CD4-positive, alpha-beta T cell treated with Interferon gamma for 1 hour (primary cell): ENCODE measurements at places on chromosomes 2 and 18.

DNA sequence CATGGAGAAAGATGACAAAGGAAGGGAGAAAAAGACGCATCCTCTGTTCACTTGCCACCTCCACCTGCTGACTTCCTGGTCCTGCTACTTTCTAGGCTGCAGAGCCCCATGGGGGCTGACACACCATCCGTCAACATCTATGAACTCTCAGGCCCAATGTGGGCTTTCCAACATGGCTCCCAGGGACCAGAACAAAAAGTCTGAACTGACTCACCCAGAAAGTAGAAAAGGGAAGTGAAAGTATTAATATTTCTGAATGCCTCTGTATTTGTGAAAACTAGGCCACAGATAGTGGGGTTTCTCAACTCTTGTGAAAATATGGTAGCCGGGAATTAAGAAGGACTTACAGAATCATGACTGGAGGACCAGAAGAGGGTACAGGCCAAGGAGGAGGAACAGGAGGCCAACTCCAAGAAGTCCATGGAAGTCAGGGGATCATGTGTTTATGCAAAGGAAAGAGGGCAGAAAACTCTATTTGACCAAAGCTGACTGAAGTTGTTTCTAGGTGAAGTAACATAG, 123.1 kb upstream of the CAB39 start:
- DNase-seq = peak; percentile 58

- DNase-seq = no peak
Observed at GRCh38 chr18:72541871-72542332, 2.2 kb downstream of the CBLN2 start.

GRCh38 chr2:232882085-232882484, 12.0 kb downstream of the SNORC start:
- DNase-seq = no peak

DNA sequence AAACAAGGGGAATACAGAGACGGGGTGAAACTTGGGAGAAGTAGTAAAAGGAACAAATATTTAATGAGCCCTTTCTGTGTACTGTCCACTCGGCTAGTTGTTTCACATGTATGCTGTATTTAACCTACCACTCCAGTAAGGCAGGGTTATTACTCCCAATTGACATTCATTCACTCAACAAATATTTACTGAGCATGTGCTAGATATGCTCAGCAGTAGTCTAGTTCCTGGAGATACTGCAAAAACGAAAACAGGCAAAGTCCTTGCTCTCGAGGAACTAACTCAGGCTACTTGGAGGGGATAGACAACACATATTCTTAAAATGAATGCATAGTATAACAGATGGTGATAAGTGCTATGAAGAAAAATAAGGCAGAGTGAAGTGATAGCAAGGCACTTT, 207.3 kb downstream of the SS18 start:
- DNase-seq = no peak

- no peak for DNase-seq
Observed at GRCh38 chr2:171160956-171161740, 455 bp upstream of the TLK1 start.

DNA sequence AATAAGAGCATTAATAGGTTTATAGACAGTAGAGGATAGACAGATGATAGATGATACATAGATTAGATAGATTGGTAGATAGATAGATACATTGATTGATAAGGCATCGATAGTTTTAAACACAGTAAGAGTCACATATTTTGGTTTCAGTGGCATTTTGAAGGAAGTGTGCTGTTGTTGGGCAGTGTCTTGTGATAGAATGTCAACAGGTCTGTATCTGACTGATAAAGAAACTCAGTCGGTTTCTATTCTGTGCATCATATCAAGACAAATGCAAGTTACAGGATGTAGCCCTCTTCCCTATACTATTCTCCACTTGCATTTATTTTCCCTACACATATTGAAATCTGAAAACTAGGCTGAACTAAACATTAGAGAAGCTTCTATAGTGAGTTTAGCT, 1229.0 kb upstream of the ZEB2 start:
- DNase-seq = no peak

- DNase-seq = no peak
Observed at GRCh38 chr2:178359192-178359912, 91.6 kb downstream of the PRKRA start.

- no peak for DNase-seq
Observed at GRCh38 chr2:85681372-85681763, 12.8 kb upstream of the GNLY start.

DNA sequence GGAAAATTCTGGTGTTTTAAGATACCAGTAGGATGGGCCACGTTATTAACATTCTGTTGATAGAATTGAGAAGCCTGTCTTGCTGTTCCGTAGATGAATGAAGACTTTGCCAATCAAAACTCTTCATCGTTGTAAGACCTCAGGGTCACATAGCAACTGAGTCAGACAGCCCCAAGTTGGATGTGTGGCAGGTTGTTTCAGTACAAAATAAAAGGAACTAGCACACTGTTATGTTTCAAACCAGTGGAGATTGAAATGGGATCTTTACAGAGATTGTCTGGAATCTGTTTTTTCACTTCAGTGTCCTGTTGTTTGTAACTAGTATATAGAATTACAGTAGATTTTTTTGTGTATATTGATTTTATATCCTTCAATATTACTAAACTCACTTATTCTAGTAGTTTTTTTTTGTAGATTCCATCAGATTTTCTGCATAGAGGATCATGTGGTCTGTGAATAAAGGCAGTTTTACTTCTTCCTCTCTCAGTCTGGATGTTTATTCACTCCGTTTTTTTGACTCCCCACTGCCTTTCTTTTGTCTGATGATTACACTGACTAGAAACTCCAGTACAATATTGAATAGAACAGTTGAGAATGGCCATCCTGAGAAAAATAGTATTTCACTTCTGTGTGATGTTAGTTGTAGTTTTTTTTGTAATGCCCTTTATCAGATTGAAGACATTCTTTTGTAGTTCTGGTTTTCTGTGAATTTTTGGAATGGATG, 22.7 kb downstream of the EPC2 start:
- no peak for DNase-seq

DNA sequence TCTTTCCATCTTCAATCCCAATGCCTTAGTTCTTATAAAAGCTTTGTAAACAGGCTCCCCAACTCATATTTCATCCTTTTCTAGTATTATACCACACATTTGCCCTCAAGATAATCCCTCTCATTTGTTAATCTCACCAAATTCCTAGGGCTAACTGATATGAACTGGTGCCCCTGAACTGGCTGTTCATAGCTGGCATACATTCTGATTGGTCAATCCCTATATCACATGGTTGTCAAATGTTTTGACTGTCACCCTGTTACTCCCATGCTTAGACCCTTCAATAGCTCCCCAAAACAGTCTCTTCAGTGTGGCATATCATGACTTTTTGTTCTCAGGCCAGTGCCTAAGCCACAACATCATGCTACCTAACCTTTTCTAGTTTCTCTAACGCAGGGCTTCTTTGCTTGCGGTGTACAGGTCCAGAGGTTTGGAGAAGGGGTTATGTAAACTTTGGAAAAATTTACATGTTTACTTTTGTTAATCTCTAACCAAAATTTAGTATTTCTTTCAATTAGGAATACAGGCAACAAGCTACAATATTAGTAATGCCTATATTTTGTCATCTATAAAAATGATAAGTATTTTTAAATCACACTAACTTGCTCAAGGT, 30.5 kb downstream of the GDF7 start:
- no peak for DNase-seq

- DNase-seq = no peak
Observed at GRCh38 chr2:39603436-39603835, 62.3 kb upstream of the TMEM178A start.

GRCh38 chr2:20578895-20579825, 71.7 kb downstream of the HS1BP3 start:
- DNase-seq = no peak

DNA sequence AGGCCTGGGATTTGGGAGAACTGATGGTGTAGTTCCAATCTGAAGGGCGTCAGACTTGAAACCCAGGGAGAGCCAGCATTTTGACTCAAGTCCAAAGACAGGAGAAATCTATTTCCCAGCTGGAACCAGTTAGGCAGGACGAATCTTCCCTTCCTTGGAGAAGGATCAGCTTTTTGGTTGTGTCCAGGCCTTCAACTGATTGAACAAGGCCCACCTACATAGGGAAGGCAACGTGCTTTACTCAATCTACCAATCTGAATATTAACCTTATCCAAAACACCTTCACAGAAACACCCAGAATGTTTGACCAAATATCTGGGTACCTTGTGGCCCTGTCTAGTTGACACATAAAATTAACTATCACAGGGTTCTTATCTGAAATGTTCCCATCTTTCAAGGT, 221.9 kb upstream of the DLGAP1 start:
- DNase-seq = no peak

GRCh38 chr2:171762879-171763573, 75.8 kb downstream of the DYNC1I2 start:
- DNase-seq = no peak

- peak; percentile 2 for DNase-seq
Observed at GRCh38 chr18:34659579-34660517, 50.2 kb upstream of the DTNA start.

- peak; percentile 23 for DNase-seq
Observed at GRCh38 chr18:813172-814071, 1.4 kb upstream of the YES1 start.

DNA sequence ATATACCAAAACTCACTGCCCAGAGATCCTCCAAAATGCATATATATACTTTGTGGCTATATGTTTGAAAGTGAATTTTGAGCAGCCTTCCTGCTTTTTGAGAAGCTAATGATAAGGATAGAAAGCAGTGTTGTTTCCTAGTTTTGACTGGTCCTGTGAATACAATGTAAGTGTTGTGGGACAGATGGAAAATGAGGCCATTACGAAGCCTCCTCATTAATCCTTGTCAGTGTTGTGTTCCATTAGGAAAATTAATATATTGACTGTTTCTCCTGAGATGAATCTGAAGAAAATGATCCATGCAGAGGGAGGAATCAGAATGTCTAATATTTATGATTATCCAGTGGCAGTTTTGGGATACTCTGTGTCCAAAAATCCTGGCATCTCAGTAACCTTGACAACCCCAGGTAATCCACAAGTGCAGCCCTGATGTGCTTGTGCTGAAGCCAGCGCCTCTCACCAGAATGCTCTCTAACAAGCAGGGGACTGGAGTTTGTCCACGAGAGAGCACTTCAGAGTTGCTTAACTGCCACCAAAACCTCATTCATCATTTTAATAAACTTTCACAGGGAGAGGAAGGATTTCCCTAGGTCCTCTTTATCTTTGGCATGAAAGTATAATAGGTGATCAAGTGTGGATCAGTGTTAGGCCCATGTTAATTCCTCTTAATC, 418.6 kb downstream of the CMPK2 start:
- DNase-seq = no peak
